ENCODE measurements at places on chromosomes 11 and 22.

GRCh38 chr11:115226556-115226955 lies 277.7 kb downstream of the CADM1 start:
- DNase-seq = no peak

DNA sequence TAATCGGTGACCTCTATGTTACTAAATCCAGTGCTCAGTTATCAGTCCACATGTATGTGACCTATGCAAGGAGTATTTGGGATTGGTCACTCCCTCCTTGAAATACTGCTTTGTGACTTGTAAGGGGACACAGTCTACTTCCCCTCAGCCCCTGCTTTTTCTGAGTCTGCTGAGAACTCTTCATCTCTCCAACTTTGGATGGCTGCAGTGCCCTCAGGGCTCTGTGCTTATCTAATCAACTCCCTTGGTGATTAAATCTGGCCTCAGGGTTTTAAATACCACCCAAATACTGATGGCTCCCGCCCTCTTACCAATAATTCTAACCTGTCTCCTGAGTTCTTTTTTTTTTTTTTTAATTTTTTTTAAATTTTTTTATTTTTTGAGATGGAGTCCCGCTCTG lies 40.2 kb downstream of the FAM118A start:
- DNase-seq = no peak

DNA sequence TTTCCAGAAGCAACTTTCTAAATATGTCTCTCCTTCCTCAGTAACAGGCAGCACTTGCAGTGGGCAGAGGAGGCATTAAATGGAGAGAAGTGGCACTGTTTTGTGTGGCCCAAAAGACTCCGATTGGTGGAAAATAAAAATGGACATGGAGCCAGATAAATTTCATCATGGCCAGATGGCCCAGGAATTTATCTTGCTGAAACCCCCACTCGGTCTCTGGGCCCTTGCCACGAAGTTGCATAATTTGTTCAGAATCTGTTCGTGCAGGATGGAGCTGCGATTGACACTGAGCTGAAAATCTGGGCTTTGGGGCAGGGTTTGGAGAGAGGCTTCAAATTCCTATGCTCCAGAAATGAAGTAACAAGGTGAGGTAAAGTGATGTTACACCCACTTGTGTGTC lies 65.5 kb downstream of the C11orf91 start:
- no peak for DNase-seq

- no peak for DNase-seq
Observed at GRCh38 chr11:102625177-102625576, at the start of gene MMP20. Gene MMP20, minus strand, starts transcription at chr11:102625332. Its CDS starts 13 bp downstream, at chr11:102625319.

GRCh38 chr22:50577987-50578775 lies at the start of gene CPT1B:
Gene CPT1B, minus strand, starts transcription at chr22:50578427. Its CDS starts 512 bp downstream, at chr22:50577915.
- no peak for DNase-seq

GRCh38 chr11:1461826-1462697 lies 24.5 kb downstream of the MOB2 start:
- DNase-seq = no peak

DNA sequence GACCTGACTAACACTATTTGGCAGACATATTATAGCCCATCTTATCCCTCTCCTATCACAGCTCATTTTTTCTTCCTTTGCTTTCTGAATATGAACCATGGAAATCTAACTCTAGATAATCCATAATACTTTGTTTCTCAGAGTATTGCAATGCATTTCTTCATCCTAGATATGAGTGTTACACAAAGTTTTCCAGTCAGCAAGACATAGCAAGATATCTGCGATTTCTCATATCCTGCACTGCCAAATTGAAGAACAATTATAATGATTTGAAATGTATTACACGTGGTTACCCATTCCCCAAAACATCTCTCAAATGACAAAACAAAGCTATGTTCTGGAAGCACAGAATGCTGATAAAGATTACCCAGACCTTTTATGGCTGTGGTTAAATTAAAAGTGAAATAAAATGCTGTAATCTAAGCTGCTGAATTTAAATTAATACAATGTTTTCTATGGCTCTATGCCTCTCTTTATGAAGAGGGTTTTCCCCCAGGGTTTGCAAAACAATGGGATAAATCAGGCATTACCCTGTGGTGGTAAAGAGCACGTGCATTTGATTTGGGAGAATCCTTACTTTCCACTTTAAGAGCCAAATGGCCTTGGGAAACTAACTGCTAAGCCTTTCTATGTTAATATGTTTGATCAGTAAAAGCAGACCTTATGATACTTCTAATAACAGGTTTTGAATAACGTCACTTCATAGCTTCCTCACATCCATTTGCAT lies 1291.0 kb upstream of the CNTN5 start:
- no peak for DNase-seq

GRCh38 chr11:10498022-10498400 lies 42.9 kb downstream of the AMPD3 start:
- DNase-seq = no peak

GRCh38 chr11:80424012-80424695 lies 983.3 kb upstream of the TENM4 start:
- DNase-seq = no peak

DNA sequence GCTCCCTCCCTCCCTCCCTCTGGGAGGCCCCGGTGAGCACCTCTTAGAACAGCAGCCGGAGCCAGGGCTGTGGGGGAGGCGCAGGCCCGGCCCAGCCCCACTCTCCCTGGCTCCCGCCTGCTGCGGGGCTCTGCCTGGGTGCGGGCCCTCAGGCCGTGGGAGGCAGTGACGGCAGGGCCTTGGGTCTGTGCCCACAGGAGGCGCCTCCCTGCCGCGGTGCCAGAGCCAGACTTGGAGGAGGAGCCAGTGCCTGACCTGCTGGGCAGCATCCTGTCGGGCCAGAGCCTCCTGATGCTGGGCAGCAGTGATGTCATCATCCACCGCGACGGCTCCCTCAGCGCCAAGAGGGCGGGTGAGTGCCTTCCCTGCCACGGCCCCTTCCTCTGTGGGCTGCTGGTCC lies 9.5 kb downstream of the IRF7 start:
- DNase-seq = no peak

- no peak for DNase-seq
Observed at GRCh38 chr11:94909371-94909820, 64.0 kb downstream of the CWC15 start.

DNA sequence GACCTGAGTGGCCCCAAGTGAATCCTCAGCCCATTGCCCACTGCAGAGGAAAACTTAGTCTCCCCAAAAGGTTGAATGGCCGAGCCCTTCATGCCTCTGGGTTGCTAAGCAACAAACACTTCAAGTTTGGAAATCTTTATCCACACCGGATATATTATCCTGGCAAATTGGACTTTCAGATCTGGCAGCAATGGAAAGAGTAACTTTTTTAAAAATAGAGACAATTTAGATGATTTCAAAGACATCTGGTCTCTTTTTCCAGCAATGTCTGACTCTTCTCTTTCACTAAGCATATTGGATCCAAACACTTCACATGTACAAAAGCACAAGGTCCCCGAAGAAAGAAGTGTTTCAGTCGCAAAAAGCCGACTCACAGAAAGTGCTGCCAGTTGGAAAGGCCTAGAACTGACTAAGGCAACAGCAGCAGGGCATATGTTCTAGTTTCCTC lies 505.3 kb downstream of the SOX6 start:
- no peak for DNase-seq

DNA sequence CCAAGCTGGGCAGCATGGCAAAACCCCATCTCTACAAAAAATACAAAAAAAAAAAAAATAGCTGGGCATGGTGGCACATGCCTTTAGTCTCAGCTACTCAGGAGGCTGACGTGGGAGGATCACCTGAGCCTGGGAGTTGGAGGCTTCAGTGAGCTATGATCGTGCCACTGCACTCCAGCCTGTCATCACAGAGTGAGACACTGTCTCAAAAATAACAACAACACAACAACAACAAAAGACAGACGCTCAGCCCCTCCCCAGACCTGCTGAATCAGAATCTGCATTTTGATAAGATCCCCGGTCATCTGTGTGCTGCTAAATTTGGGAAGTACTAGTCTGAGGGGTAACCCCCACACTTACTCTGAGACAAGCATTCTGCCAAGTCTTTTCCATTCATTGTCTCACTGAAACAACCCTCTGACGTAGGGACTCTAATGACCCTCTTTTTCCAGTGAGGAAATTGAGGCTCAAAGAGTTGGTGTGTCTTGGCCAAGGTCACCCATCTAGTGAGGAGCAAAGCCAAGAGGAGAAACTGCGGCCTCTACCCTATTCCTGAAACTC lies 7.5 kb downstream of the NEFH start:
- no peak for DNase-seq

- no peak for DNase-seq
Observed at GRCh38 chr11:125842321-125842948, 9.3 kb downstream of the PATE4 start.

DNA sequence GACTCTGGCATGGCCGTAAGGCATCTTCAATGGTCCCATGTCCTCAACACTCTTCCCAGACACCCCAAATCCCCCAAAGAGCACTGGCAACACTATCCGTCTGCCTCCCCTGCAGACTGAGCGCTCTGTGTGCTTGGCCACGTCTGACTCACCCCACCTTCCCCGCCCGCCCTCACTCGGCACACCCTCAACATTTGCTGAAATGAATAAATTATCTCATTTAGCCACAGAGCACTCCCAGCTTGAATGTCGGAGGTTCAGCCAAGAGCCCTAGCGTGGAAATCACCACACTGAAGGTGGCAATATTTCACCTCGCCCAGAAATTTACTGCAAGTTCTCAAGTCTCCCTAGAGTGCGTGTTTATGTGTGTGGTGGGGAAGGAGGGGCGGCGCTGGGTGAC lies 46.6 kb upstream of the TCF20 start:
- DNase-seq = peak; percentile 53

- DNase-seq = no peak
Observed at GRCh38 chr11:64456509-64457320, 97.8 kb downstream of the RPS6KA4 start.

DNA sequence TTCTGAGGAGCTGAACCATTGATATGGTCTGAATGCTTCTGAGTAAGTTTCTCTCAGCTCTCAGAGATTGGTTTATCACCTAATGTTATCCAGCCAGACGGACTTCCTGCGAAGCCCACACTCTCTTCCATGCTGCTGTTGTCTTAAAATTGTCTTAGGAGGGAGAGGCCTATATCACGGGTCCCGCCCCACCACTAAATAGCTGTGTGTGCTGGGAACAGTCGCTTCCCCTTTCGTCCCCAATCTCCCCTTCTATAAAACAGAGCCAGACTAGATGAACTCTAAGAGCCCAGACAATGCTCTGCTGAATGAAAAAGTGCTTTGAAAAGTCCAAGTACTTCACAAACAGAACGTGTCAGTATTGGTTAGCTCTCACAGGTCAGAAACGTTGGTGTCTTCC lies 81.4 kb upstream of the AKIP1 start:
- no peak for DNase-seq

GRCh38 chr11:106208760-106209159 lies 131.3 kb downstream of the AASDHPPT start:
- DNase-seq = no peak

DNA sequence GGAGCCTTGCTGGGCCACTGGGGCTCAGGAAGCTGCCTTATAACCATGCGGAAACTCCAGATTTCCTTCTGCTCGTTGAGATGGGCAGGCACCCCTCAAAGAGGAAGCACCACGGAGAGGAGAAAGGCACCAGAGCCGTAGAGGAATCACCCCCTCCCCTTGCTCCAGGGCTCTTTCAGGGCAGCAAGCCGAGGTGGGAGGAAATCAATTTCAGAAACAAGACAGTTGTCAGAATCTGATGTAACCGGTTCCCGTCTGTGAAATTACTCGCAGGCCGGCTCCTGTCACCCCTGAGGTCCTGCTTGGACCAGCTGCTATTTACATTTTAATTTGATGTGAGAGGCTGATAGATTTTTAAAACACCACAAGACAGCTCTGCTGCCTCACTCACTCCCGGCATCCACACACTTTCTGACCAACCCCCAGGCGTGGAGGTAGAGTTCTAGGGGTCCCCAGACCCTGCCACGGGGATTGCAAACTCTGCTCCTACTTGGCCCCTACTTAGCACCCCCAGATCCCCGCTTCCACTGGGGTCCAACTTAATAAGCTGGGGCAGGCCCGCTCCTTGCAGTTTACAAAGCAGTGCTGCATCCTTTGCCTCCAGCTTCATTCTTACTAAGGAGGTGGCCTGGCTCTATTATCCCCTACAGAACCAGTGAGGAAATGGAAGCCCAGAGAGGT lies 162.5 kb downstream of the CEP164 start:
- peak; percentile 3 for DNase-seq

DNA sequence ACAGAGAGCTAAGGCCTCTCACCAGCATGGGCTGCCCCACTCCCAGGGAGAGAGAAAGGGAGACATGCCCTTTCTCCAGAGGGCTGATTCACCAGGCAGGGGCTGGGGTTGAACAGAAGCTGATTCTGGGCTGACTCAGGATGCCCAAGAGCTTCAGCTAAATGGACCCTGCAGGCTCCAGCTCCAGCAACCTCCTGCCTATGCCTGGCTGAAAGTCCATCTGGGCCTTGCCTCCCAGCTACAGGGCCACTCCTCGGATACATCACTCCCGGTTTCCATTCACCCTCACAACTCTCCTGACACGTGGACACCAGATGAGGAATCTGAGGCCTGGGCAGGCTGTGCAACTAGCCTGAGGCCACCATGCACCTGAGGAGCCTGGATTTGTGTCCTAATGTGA lies 215.5 kb downstream of the BUD13 start:
- no peak for DNase-seq

GRCh38 chr11:107655602-107656001 lies 56.3 kb downstream of the SLN start:
- DNase-seq = no peak

GRCh38 chr11:65576867-65577755 lies 1.3 kb downstream of the EHBP1L1 start:
- DNase-seq = peak; percentile 51

Data from activated T-cell treated with anti-CD3 and anti-CD28 coated beads, Interleukin-2, amount 50 U/mL, for 72 hours (primary cell).